Tibial nerve (tissue), 4 donors: ENCODE measurements at places on chromosomes 2 and 18. TPM values are rescaled to one million over a fixed set of nuclear protein-coding genes. Genes with fewer than 3 reads are reported as not detected.

The PDE1A gene
- 51.8 TPM for total RNA-seq

GRCh38 chr18:37538526-37539205 is 26.9 kb downstream of the CELF4 start:
- DNase-seq, result no peak

DNA sequence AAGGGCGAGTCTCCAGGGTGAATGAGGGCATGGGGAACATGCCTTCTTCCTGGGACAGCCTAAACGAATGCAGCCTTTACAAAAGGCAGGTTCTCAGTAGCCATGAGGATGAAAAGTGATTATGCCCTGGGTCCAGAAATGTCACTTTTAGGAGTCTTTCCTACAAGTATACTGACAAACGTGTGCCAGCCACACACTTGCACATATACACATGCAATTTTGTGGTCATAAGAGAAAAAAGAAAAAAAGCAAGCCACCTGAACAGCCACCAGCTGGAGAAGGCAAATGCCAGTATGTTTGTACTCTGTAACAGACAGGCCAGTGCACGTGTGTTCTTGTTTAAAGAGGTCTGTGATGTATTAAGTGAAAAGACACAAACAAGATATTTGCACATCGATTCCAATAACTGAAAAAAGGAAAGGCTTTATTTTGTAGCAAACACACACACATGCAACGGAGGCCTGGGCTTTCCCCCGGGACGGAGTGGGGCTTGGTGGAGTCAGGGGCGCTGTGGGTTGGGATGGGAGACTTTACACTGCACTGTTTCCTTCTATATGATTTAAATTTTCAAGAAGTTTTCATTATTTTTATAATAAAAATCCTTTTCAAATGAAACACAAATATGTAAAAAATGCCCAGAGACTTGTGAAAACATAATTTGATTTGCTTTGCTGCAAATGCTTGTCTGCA is 108.4 kb downstream of the FAM210A start:
- no peak for DNase-seq

The FKBP1B gene
- 9.6 TPM for total RNA-seq

- DNase-seq, result no peak
Observed at GRCh38 chr2:100394111-100394641, 23.3 kb downstream of the CHST10 start.

- DNase-seq, result no peak
Observed at GRCh38 chr2:169980643-169981042, 153.4 kb downstream of the UBR3 start.

GRCh38 chr2:163775304-163775703 is 39.5 kb upstream of the FIGN start:
- no peak for DNase-seq

The SEC11C gene
- 36.6 TPM for total RNA-seq

DNA sequence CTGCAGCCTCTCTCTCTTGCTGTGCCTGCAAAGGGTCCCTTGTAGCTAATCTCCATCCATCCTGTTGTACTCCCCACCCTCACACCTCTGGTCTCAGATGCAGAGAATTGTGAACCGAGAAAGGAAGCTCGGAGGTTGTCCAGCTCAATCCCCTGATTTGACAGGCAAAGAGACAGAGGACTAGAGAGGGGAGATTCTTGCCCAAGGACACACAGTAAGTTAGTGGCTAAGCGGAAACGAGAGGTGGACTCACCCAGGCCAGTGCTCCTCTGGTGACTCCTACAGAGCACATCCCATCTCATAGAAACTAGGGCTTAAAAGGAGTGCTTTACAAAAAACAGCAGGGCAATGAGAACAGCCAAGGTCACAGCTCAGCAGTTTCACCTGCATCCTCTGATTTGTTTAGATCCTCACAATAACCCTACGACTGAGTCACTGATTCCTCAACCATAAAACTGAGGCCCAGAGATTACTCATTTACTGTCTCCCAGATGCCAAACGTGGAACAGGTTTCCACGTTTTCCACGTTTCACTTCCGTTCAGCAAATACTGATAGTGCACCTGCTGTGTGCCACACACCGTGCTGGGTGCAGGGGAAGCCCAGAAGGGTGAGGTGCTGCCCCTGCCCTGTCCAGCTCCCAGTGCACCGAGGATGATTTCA is 22.1 kb downstream of the EHD3 start:
- DNase-seq, result no peak

The ACMSD gene
- not detected for total RNA-seq

GRCh38 chr2:176650104-176650837 is 381.0 kb downstream of the MTX2 start:
- DNase-seq, result no peak

DNA sequence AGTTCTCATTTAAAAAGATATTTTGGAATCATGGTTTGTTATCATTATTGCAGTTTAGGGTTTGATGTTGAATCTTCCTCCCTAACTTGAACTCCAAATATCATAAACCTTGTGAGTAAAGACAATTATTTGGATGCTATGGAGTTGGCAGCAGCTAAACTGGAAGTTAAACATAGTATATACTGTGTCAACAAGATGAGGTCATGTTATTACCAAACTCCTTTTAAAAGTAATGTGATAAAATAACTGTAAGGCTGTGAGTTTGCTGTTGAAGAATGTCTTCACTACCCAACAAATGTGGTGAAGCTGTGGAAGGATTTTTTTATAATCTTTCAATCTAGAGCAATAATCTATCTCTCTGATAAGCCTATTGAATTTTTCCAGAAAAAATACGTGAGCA is 16.0 kb downstream of the DNAH6 start:
- DNase-seq, result no peak

DNA sequence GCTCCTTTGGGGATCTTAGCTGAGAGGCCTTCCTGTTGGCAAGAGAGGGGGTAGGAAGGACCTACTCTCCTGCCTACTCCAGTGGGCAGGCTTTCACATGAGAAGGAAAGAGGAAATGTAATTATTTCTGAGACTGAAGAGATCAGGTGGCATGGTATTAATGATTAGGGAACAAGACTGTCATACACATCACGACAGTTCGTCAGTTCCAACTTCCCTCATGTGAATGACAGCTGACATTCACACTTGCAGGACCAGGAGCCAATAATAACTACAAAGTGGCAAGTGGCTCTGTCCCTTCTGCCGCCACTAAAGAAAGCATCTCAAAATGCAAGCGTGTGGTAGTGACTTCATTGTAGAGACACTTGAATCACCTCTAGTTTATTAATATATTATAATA is 90.0 kb downstream of the ZCCHC2 start:
- DNase-seq, result no peak

The HOXD8 gene
- total RNA-seq, result 12.6 TPM

The FAM237A gene
- not detected for total RNA-seq

GRCh38 chr18:74645679-74646078 is 48.0 kb downstream of the ZNF407 start:
- no peak for DNase-seq

The NAT8 gene
- total RNA-seq, result not detected

The GKN1 gene
- not detected for total RNA-seq

GRCh38 chr2:197207106-197207505 is 103.5 kb downstream of the ANKRD44 start:
- no peak for DNase-seq
